ENCODE measurements at places on chromosomes 3 and 15. TPM values are rescaled to one million over a fixed set of nuclear protein-coding genes. Genes with fewer than 3 reads are reported as not detected.

MASP1 gene
- 24.2 TPM for total RNA-seq

FBXL22 gene
- total RNA-seq, result 1.4 TPM

THRB gene
- 11.1 TPM for total RNA-seq

ALCAM gene
- total RNA-seq, result 181 TPM

CCDC9B gene
- total RNA-seq, result 1.4 TPM

POPDC2 gene
- total RNA-seq, result 0.69 TPM

RASGRP1 gene
- total RNA-seq, result 14.5 TPM

DAPK2 gene
- total RNA-seq, result 3.7 TPM

CLSTN2 gene
- total RNA-seq, result 36.7 TPM

CELSR3 gene
- 30.4 TPM for total RNA-seq

ITIH1 gene
- not detected for total RNA-seq

GPR15 gene
- not detected for total RNA-seq

ARGFX gene
- not detected for total RNA-seq

MRAS gene
- total RNA-seq, result 80.5 TPM

CYP8B1 gene
- not detected for total RNA-seq

SERINC4 gene
- 0.23 TPM for total RNA-seq

IL16 gene
- total RNA-seq, result 1.8 TPM

CORO2B gene
- 19.6 TPM for total RNA-seq

ZNF860 gene
- total RNA-seq, result 6.7 TPM

PEX11A gene
- total RNA-seq, result 17.5 TPM

EPHB1 gene
- 24.2 TPM for total RNA-seq

CD200 gene
- total RNA-seq, result 79.1 TPM

CSPG5 gene
- 206 TPM for total RNA-seq

SLCO2A1 gene
- total RNA-seq, result 0.69 TPM

C3orf85 gene
- not detected for total RNA-seq

CNTN4 gene
- 96.0 TPM for total RNA-seq

SCAMP5 gene
- 82.1 TPM for total RNA-seq

GOLGA6L10 gene
- total RNA-seq, result 2.5 TPM

All from diencephalon (tissue), 1 donor.